GM12864 (cell line): ENCODE measurements at places on chromosomes 7 and 10.

DNA sequence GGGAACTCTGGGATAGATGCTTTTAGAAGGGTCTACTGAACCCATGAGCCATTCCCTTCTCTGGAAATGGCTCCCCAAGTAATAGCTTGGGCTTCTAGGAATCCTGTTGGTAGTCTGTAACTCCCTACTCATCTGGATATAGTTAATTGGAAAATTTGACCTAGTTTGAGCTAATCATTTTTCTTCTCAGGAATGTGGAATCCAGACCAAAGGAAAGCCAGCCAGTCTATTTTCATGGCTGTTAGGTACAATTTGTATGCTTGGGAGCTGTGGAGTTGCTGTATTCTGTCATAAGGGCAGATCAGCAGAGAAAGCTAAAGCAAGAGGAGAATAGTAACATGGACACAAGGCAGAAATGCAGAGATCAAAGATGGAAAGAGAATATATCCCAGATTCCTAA lies 71.6 kb upstream of the C1GALT1 start:
- DNase-seq = no peak

DNA sequence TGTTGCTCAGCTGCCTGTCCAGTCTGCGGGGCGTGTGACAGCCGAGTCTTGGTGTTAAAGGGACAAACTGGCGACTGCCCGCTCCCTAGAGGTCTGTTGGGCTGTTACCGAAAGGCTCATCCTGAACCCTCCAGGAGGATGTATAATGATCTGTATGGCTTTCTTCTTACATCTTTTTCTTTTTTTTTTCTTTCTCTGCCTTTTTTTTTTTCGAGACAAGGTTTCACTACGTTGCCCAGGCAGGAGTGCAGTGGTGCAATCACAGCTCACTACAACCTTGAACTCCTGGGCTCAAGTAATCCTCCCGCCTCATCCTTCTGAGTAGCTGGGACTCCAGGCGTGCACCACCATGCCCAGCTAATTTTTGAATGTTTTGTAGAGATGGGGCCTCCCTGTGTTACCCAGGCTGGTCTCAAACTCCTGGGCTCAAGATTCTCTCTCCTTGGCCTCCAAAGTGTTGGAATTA lies 857 bp downstream of the INTS15 start:
- no peak for DNase-seq

DNA sequence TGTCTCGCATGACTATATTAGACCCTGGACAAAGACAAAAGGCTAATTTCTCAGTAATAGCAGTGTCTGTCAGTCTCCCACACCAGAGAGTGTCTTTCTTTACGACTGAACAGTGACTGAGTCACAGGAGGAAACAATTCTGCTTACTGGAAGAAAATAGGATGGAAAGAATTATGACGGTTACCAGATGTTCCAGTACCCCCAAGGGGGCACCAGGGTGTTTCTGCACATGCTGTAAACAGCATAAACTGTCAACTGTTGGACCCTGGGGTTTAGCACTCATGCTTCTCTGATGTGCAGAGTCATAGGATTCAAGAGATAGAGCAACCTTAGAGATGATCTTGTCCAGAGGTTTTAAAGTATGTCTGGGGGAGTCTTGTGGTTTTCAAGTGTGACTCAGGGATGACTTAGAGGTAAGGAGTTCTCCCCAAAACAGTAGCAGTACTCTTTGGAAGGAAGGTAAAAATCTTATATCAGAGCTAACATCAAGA lies 291.7 kb downstream of the THSD7A start:
- DNase-seq = no peak

GRCh38 chr7:1920881-1921280 lies 250.8 kb downstream of the ELFN1 start:
- DNase-seq = no peak

DNA sequence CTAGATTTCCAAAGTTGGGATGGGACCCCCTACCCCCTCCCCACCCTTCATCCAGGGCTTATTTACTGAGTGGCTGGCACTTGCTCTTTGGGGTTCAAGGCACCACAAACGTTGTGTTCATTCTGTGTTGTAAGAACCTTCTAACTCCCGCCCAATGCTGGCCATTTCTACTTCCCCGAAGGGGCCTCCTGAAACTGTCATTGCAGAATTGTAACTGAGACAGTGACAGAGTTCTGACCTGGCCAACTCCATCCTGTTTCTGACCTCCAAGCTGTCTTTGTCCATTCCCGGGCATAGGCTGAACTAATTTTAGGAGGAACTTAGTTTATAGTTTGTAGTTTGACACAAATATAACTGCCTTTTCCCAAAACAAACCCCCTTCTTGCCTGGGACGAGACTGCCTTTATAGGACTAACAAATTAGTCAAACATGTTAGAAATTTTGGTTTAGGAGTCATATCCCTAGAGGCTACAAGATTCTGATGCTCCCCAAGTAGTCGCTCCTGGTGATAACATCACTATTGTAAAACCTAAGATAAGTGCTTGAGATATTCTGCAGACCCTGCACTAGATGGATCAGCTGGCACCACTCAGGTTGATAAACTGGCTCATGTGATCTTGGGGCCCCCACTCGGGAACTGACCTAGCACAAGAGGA lies 34.8 kb upstream of the ZMIZ2 start:
- DNase-seq = no peak

DNA sequence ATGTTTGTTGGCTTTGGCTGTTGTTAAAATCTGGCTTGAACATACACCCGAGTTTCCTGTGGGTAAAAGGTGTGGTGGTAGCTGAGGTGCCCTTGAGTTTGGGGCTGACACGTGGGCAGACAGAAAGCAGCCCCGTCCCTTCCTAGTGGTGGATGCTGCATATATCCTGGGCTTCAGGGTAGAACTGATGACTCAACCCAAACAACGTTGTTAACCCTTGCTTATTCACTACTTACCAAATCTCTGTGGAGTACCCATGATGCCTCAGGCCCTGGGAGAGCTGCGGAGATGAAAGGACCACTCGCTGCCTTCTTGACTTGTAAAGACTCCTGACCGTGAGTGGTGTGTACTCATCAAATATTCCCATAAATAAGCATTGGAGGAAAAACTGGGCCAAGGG lies 245.1 kb downstream of the RAB11FIP2 start:
- no peak for DNase-seq

- DNase-seq = no peak
These were observed 9.3 kb downstream of the ATG9B start for GRCh38 chr7:151014950-151015349.

GRCh38 chr10:131134001-131134576 lies 177.4 kb downstream of the TCERG1L start:
- DNase-seq = no peak

GRCh38 chr7:47634273-47634672 lies 52.4 kb upstream of the TNS3 start:
- DNase-seq = no peak

DNA sequence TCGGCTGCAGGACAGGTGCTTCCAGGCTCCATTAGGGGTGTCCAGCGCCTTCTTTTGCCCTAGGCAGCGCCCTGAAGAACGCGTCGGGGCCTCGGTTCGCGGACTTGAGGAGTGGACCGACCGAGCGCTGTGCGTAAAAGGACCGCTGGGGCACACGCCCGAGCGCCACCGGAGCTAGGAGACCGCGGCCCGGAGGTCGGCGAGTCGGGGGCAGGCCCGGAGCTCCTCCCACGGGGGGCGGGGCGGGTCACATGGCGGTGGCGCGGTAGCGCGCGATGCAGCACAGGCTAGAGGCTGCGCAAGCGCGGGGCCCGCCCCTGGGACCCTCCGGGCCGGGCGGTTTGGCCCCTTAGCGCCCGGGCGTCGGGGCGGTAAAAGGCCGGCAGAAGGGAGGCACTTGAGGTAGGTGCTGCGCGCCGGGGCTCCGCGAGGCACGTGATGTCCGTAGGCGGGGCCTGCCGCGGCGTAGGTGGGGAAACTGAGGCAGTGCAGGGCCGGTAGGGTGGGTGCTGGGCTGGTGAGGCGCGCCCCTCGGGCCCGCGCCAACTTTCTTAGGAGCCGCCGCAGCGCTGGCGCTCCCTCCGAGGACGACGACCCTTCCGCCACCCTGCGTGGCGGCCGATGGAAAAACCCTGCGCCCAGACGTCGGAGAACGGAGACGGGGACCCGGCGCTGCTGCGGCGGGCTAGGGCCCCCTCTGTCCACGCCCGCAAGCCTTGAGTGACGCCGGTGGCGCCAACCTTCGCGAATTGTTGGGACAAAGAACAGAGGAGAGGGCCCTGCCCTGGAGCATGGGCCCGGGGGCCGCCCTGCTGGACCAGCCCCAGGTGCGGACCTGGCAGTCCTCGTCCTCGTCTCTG lies at the start of gene PRXL2A:
Gene PRXL2A, plus strand, starts transcription at position 310 of the 860 bp plus-strand sequence. CDS start 11,917 bp downstream, outside the sequence.
- DNase-seq = no peak

GRCh38 chr10:129876838-129877237 lies 87.2 kb downstream of the EBF3 start:
- DNase-seq = no peak

DNA sequence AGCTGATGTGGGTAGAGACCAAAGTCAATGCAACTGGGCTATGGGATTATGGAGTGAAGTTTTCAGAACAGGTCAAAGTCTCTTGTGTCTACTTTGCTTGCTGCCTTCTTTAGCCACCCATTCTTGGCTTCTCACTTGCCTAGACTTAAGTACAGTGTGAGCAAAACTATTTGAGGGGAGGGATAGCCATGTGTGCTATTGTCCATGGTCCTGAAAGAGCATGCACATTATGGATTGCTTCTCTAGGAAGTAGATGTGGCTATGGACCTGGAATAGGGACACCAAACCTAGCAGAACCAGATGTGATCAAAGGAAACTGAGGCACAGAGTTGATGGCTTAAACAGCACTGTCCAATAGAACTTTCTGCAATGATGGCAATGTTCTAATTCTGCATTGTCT lies 81.9 kb upstream of the ZNF800 start:
- no peak for DNase-seq

GRCh38 chr7:137411446-137411845 lies 67.9 kb upstream of the PTN start:
- no peak for DNase-seq

DNA sequence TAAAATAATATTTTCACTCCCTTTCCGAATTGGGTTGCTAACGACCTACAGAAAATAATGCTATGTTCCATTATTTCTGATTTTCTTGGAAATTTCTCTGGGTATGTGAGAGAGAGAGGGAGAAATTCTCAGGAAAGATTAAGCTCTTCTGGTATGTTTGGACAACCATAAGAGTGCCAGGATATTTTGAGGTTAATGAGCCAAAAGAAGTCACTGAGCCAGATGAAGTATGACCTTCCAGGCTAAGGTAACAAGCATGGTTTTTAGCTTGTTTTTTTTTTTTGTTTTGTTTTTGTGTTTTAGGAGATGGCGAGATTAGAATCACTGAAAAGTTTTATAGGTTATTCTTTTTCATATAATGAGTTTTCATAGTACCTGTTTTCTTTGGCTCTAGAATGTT lies 171.0 kb upstream of the FOXP2 start:
- DNase-seq = no peak

DNA sequence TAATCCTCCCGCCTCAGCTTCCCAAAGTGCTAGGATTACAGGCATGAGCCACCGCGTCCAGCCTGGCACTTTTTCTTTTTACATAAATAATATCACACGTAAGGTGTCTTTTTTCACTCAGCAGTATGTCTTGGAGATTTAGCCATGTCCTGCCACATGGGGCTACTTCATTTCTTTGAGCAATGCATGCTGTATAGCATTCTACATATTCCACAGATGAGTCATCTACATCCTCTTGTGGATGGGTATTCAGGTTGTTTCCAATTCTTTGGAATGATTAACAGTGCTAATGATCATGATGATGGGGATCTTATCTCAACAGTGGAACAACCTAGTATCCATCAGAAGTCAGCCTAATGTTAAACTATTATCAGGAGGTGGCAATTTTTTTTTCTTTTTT lies 50.8 kb downstream of the ZNF503 start:
- DNase-seq = no peak

GRCh38 chr10:23174977-23175512 lies 17.1 kb upstream of the PTF1A start:
- DNase-seq = no peak

GRCh38 chr7:38751416-38751815 lies 120.2 kb upstream of the AMPH start:
- no peak for DNase-seq

GRCh38 chr7:15612205-15612604 lies 50.4 kb upstream of the AGMO start:
- DNase-seq = no peak

DNA sequence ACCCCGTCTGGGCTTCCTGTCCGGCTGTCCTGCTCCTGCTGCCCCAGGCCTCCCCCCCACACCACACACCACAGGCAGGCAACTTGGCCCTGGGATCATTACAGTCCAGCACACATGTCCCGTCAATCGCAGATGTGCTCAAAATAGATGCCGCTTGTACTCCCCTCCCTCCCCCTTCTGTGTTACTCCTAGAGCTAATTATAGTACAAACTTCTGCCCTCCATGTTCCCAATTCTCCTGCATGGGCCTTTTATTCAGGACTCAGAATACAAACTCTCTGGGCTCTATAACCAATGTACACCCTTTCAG lies at the start of gene SYNPO2L:
Gene SYNPO2L, minus strand, starts transcription at position 40 of the 309 bp plus-strand sequence. CDS start 107 bp downstream, outside the sequence.
- DNase-seq = no peak

DNA sequence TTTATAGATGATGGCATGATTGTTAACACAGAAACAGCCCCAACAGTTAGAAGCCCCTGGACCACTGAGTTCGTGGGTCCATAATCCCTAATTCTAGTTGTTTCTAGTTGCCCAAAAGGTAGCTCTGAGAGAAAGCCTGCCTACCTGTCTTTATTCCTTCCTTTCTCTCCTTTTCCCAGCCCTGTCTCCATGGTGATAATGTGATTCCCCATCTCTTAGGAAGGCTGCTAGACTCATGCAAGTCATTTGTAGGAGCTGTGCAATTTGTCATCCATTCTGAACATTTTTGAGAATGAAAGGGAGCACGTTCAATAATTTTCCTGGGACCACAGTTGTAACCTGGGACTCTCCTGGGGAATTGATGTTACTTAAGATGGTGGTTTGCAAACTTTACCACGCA lies 183.4 kb downstream of the EMX2 start:
- no peak for DNase-seq

GRCh38 chr10:75956624-75957023 lies 525.2 kb downstream of the LRMDA start:
- DNase-seq = no peak

DNA sequence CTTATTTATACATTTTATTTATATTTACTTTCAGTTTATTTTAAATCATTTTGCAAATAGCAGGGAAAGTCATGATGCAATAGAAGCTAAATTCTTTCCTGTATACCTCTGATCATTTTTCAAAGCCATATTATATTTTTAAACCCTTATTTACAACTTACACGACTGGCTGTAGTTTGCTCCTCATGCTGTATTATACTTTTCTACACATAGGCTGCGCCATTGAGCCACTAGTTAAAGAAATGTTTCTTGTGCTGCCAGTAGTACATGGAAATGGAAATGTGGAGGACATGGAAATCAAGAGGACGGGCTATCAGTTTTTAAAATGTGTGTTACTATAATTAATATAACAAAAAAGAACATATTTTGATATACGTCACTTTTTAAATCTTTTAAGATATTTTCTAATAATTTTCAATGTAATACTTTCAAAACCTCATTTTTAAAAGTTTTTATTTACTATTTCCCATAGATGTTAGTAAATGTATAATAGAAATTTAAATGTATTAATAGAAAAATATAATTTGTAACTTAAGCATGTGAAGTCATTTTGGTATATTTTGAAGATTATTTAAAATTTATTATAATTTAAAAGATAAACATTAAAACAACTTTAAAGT lies 118.5 kb downstream of the VTI1A start:
- DNase-seq = no peak

- DNase-seq = no peak
These were observed 60.3 kb upstream of the C1GALT1 start for GRCh38 chr7:7122033-7122478.
